Adipocyte (in vitro differentiated cells): ENCODE measurements at places on chromosomes 2 and 18.

- DNase-seq, result no peak
Observed at GRCh38 chr2:232839411-232840079, 30.5 kb upstream of the SNORC start.

- peak; percentile 57 for DNase-seq
Observed at GRCh38 chr2:8822218-8822617, 15.2 kb downstream of the KIDINS220 start.

GRCh38 chr2:96618596-96619283 is 19.4 kb downstream of the KANSL3 start:
- peak; percentile 87 for DNase-seq

DNA sequence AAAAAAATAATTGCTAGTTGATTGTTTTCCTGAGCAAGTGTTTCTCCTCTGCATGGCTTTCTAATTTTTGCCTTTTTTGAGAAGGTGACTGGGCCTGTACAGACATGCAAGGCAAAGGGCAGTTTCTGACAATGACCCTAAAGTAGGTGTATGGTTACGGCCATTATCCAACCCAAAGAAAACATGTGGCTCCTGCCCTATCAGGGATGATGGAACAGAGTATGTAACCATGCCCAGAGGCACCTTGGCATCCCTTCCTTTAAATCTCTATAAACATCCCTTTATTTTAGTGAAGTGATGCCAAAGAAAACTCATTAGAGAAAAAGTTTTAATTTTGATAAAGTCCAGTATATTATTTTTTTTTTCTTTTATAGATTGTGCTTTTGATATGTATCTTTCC is 217.5 kb downstream of the LPIN1 start:
- no peak for DNase-seq

GRCh38 chr2:203427061-203427460 is 98.9 kb downstream of the ABI2 start:
- no peak for DNase-seq

DNA sequence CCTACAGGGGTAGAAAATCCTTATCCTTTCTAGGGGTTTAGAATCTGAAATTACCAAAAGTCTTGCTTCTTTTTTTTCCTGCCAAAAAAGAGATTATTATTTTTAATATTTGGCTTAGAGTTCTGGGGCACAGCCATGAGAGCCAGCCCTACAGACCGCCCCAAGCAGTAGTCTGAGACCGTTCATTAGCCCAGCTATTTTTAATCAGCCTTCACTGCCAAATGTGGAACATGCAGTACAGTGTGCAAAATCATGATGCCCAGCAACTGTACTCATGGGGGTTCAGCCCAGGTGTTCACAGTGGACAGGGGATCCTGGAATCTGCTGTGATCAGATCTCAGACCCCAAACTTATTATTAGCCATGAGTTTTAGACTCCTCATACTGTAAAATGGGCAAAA is 60.4 kb downstream of the GRB14 start:
- DNase-seq, result no peak

DNA sequence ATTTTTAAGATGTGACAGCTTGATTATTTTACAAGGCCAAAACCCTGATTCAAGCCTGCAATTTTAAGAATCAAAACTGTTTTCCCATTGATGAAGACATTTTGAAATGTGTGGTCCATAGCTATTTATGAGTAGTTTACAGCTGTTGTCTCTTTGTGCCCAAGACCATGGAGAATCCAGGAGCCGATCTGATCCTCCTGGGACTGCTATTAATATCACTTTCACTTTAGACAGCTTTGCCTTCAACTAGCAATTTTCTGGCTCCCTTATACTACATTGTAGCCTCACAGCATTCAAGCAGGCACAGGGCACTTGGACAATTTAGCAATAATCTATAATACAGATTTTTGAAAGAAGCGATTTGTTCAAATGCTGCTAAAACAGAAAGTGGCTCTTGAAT is 172.9 kb downstream of the SLC8A1 start:
- peak; percentile 64 for DNase-seq

DNA sequence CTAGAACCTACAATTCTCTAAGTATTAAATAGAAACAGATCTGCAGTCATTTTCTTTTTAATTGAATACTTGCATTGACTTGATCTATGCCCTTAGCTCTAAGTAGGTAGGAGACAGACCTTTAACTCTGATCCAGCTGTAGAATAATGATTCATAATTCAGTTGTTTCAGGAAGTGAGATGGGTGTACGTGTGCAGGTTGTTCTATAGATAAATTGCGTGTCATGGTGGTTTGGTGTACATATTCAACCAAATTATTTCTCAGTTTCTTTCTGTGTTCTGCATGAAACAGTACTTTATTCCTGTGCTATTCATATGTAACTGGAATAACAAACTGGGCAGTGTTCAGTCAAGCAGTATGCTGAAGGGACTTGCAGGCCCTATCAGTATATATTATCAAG is 34.3 kb upstream of the CD226 start:
- no peak for DNase-seq

GRCh38 chr2:134138115-134138514 is 115.8 kb upstream of the MGAT5 start:
- DNase-seq, result peak; percentile 30

- no peak for DNase-seq
Observed at GRCh38 chr2:161164161-161164560, 3.9 kb downstream of the TANK start.

- peak; percentile 11 for DNase-seq
Observed at GRCh38 chr2:205259121-205259520, 423.2 kb upstream of the NRP2 start.

DNA sequence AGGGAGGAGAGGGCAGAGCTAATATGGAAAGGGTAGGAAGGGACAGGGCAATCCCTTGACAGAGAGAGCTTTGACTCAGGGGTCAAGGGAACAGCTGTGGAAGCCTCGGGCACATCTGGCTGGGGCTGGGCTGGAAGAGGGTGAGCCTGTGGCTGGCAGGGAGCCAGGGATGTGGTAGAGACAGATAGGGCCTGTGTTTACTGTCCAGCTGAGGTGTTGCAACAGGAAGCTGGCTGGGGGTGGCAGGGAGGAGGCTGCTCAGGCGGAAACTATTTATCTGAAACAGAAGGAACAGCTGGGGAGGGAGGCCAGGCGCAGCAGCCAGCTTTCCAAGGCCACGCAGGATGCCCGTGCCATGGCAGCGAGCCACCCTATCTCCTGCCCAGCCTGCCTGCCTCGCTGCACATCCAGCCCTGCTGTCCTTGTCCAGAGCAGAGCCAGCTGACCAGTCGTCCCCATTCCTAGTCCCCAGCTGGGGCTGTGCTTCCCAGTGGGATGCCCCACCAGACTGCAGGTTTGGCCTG is 264.7 kb downstream of the CYP26B1 start:
- peak; percentile 93 for DNase-seq

DNA sequence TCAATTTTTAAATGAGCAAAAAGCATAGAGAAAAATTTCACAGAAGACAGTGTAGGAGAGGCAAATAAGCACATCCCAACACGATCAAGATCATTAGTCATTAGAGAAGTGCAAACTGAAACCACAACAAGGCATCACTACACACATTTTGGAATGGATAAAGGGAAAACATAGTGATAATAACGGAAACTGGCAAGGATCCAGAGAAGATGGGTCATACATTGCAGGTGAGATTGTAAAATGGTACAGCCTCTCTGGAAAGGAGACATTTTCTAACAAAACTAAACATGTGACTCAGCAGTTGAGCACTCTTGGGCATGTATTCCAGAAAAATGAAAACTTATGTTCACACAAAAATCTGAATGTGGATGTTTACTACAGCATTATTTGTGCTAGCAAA is 98.3 kb upstream of the TMEM17 start:
- no peak for DNase-seq

DNA sequence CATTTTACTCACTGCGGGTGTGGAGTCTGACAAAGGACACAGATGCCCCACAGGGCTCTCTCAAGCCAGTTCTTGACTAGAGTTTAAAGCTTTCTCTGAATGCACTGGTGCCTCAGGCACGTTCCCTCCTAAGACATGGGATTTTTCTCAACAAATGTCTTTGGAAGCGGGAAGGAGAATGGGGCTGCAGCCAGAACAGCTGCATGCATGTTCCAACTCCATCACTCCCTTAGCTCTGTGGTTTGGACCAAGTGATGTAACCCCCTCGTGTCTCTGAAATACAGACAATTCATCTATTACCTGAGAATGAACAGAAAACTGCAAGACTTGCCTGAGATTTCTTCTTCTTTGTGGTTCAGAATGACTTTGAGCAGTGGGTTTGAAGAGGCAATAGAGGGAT is 141.7 kb upstream of the SERPINE2 start:
- no peak for DNase-seq

- DNase-seq, result no peak
Observed at GRCh38 chr2:132253496-132254305, 91.9 kb upstream of the ANKRD30BL start.

DNA sequence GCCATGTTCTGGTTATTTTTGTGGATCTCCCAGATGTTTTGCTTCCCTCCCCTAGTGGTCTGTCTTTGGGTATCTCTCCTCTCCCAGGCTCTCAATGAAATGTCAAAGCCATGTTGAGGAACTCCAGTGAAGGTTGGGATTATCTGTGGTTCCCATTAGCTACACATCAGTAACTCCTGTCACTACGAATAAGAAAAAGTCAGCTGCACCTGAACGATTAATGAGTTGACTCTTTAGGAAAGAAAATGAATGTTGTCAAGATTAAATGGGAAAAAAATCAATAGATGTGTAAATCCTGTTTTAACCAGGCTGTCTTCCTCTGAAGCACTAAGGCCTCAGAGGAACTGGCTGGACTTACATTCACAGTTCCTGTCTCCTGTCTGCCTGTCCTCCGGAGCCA is 94.0 kb upstream of the DAPL1 start:
- DNase-seq, result no peak

GRCh38 chr2:59217360-59217759 is 976.2 kb upstream of the FANCL start:
- DNase-seq, result no peak

DNA sequence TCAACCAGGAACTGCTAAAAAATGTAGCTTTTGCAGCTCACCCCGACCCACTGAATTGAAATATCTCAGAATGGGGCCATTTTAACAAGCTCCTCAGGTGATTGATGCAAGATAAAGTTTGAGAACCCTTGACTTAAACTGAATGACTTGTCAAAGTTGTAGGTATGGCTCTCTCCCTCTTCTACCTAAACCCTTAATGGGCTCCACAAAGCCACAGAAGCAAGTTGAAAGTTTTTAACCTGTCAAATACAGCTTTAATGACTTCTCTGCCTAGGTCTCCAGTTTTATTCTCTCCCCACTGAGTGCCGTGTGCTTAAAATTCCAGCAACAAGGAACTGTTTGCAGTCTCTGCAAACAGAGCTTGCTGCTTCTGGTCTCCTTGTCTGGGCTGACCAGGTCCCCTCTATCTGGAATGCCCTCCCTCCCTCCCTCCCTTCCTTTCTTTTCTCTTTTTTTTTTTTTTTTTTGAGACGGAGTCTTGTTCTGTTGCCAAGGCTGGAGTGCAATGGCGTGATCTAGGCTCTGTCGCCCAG is 19.7 kb upstream of the RNF125 start:
- no peak for DNase-seq
